Coronary artery (tissue), 2 donors: ENCODE measurements at places on chromosomes 4 and X.

DNA sequence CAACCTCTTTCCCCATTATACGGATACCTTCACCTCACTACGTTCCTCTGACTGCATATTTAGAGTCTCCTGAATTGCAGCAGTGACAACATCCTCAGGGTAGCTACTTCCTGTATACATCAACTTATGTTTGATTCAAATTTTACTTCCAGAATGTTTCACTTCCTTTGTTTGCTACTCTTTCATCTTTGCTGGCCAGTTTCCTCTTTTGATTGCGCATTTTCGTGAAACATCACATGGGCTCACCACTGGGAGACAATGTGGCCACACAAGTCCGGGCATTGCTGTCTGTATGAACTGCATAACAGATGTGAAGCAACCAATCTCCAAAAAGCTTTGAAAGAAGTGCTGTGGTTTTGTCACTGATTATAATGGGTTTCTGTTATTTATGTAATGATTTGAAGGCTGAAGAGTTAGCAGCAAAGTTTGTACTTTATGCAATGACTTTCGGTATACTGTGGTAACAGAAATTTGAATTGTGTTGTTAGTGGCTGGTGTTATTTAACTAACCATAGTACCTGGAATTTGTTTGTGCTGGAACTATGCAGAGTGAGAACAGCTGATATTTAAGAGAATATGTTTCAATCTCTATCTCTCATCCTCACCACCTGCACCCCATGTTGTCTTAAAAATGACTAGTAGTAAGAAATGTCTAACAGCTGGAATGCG is 7.4 kb downstream of the SNCA start:
- DNase-seq = no peak

DNA sequence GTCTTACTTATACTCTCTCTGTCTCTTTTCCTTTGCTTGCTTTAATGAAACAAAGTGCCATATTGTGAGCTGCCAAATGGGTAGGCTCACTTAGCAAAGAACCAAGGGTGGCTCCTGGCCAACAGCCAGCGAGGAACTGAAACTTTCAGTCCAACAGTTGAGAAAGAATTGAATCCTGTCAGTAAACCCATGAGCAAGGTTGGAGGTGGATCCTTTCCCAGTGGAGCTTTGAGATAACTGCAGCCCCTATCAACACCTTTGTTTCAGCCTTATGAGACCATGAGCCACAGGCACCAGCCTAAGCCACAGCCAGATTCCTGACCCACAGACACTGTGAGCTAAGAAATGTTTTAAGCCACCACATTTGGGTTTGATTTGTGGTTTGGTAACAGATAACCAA is 362.2 kb downstream of the PDGFC start:
- no peak for DNase-seq

- no peak for DNase-seq
Observed at GRCh38 chr4:131388277-131388676, 1760.8 kb upstream of the PCDH10 start.

- no peak for DNase-seq
Observed at GRCh38 chrX:2960861-2961515, 31.8 kb upstream of the ARSD start.

GRCh38 chr4:10063544-10064300 is 42.4 kb upstream of the SLC2A9 start:
- peak; percentile 87 for DNase-seq

DNA sequence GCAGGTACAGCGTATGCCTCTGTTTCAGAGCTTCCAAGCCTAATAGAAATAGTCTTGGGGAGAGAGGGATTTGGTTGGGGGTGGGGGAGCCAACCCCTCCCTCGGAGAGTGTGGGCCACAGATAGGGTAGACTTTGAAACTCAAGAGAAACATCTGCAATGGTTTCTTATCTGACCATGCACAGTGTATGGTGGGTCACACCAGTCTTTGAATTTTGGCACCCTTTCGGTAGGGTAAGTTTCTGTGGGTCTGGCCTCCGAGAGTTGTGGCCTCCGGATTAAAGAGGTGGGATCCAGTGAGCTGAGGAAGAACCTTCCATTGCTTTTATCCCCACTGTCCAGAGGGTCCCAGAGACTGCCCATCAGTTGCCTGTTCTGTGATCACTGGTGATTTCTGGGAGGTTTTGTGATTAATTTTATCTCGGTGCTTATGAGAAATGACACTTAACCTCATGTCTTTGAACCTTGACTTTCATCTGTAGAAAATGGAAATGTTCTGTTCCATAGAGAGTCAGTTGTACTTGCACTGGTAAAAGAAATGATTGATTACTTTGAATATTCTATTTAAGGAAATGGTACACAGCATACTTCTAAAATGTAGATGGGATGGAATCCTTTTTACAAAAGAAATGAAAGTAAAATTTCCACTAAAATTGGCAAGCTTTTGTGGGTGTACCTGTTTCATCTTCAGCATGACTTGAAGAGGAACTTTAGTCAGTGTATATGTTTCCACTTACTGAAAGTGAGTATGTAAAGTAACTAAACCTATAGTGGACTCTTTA is 62.7 kb downstream of the TMEM131L start:
- no peak for DNase-seq

GRCh38 chrX:100830547-100830946 is 10.4 kb downstream of the CSTF2 start:
- no peak for DNase-seq

- peak; percentile 65 for DNase-seq
Observed at GRCh38 chr4:3317011-3317655, 24.3 kb downstream of the RGS12 start.

DNA sequence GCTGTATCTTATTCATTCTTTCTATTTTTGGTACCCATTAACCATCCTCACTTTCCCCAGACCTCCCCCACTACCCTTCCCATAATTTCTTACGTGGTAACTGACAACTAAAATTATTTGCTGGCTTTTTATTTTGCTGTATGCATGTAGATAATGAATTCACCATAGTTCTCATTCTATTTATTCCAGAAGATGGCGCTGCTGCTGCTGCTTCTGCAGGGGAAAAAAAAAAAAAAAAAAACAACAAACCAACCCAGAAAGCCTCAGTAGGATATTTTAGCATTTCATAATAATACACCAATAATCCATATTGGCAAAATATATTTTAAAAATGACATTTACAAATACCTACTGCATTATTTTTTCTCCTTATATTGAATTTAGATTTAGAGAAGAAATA is 416.6 kb upstream of the MAGEB18 start:
- DNase-seq = no peak

- DNase-seq = no peak
Observed at GRCh38 chrX:107632346-107632745, 4.0 kb downstream of the PRPS1 start.

DNA sequence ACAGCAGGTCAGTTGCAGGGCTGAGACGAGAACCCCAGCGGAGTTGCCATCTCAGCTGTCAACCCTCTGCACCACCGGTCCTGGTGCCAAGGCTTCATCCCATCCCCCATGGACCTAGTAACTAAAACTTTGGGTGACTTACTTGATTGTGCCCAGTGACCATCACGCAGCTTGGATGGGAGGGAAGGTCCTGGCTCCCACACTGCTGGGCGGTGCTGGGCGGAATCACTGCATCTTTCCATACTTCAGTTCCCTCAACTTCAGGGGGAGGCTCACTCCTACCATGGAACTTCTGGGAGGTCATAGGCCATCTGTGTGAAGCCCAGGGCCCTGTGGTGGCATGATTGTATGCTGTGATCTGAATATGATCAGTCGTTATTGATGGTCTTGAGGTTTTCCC is 26.2 kb upstream of the JAKMIP1 start:
- peak; percentile 33 for DNase-seq

- DNase-seq = no peak
Observed at GRCh38 chr4:150828159-150828558, 186.9 kb downstream of the LRBA start.

- no peak for DNase-seq
Observed at GRCh38 chr4:44221407-44221806, 227.2 kb downstream of the KCTD8 start.
